NCI-H187 treated with DMSO at 0.1 percent for 48 hours (cell line): ENCODE measurements at places on chromosomes 12 and 14.

GRCh38 chr14:63483315-63483714, 59.9 kb downstream of the PPP2R5E start:
- DNase-seq, result no peak

- no peak for DNase-seq
Measured at GRCh38 chr12:42631513-42631912, 42.0 kb upstream of the PRICKLE1 start.

- no peak for DNase-seq
Measured at GRCh38 chr12:83954071-83954789, 958.4 kb downstream of the SLC6A15 start.

GRCh38 chr12:112852127-112852526, 54.6 kb upstream of the OAS1 start:
- no peak for DNase-seq

DNA sequence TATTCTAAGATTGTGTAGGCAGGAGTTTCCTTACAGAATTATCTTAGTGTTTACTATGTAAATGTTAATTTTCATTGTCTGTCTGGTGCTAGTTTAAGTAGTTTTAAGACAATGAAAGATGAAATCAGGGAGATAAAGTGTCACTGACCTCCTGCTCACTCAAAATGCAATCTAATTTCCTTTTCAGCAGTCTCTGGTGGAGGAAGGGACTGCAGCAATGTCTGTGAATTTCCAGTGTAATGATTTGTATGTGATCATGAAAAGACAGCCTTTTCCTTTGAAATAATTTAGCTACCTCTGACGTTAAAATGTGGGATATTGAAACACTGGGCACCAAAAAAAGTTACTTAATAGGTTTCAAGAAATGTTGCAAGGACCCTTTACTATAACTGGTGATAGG, 779.7 kb upstream of the FLRT2 start:
- no peak for DNase-seq

DNA sequence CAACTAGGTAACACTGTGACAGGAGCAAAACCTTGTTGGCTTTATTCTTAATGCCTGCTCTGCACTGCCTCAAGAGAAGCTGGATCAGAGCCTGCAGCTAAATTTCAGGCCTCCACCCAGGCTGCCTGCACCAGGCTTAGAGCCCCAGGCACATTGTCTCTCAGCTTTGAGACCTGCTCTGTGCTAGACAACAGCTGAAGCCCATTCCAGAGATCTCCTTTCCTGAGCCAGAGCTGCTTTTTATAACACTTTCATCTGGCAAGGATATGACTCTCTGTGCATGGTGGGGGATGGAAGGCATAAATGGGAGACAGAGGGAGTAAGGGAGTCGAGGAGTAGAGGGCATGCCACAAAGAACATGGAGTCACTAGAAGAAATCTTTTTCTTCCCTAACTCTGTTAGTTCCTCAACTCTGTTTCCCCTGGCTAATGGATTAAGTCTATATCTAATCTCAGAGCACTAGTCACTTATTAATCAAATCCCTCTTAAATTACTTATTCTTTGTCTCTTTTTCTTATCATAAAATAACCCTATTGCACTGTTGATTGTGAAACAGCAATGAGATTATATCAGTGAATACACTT, 27.1 kb upstream of the LUM start:
- DNase-seq, result no peak
